ENCODE measurements at places on chromosomes 4 and X.

DNA sequence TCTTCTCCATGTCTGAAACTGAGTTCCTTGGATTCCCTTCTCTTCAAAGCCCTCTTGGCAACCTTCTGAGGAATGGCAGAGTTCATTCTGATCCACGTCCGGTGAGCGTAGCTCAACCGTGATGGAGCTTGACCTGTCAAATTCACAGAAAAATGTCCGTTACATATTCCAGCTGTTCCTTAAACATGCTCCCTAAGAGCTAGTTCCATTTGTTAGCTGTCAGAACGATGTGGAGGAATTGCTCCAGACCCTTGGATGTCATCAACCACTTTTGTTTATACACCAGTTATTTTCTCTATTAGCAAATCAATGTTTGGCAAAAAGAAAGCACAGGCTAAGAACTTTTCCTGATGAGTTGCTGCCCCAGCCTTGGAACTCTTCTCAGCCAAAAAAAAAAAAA, 50.1 kb downstream of the NHS start:
- no peak for DNase-seq

DNA sequence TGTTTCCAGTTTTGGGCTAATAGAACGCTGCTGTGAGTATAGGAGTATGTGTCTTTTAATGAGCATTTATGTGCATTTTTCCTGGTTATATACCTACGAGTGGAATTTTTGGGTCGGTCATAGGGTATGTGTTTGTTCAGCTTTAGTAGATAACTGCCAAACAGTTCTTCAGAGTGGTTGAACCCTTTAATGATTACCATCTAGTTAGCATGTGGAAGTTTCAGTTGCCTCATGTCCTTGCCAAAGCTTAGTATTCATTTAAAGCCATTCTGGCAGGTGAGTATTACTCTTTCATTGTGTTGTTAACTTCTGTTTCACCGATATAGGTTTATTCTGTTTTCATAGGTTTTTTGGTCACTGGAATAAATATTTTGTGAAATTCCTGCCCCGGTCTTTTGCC, 229.1 kb downstream of the ARHGAP10 start:
- no peak for DNase-seq

GRCh38 chrX:8731559-8732395, at the start of gene ANOS1:
ANOS1 (minus strand) TSS chrX:8732137; CDS start chrX:8732036, 101 bp downstream.
- DNase-seq: no peak

- DNase-seq: peak; percentile 21
These were observed 26.3 kb upstream of the KDM5C start for GRCh38 chrX:53251307-53251706.

GRCh38 chr4:55001538-55001937, 123.9 kb downstream of the KDR start:
- peak; percentile 10 for DNase-seq

- no peak for DNase-seq
These were observed 154.7 kb downstream of the RAB28 start for GRCh38 chr4:13329340-13329850.

GRCh38 chr4:153261914-153262313, 57.7 kb downstream of the TRIM2 start:
- no peak for DNase-seq

DNA sequence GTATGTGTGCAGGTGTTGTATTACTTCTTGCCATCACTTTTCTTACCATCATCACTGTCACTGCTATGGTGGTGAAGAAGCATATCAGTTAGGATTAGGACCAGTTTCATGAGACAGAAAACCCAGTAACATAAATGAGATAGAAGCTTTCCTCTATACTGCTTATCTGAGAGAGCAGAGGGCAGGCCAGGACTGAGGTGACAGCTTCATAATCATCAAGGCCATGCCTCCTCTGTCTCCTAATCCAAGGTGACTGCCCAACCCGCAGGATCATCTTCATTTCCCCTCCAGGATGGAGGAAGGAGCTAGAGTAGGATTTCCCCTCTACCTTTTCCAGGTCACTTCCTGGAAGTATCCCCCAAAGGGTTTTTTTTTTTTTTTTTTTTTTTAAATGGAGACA, 35.4 kb downstream of the TMEM131L start:
- DNase-seq: no peak
